ENCODE measurements at places on chromosomes 6 and 20. TPM values are rescaled to one million over a fixed set of nuclear protein-coding genes. Genes with fewer than 3 reads are reported as not detected.

DNA sequence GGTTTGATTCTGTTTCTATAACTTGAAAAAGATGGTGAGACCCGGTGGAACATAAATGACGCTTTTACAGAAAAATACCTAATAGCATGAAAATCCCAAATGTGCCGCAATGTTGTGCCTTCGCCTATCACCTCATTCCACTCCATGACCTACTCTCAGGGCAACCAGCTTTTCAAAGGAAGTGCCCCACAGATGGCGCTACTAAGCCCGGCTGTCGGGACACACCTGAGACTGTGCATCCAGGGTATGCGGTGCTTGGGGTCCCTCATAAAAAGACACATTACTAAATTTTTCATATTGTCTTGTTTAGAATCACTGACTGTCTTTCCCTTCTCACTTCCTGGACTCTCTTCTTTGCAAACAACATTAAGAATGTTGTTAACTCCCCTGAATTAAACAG is 145.5 kb upstream of the RPS6KA2 start:
- DNase-seq: no peak

The PKIB gene
- polyA plus RNA-seq: 2.1 TPM

- no peak for DNase-seq
These were observed 650.8 kb upstream of the AGPAT4 start for GRCh38 chr6:161924516-161925116.

- no peak for DNase-seq
These were observed 271.4 kb upstream of the MAN1A1 start for GRCh38 chr6:119620846-119621555.

The LHFPL5 gene
- polyA plus RNA-seq: 0.08 TPM

The RNF8 gene
- polyA plus RNA-seq: 24.5 TPM

Data from left renal cortex interstitium (tissue), 4 donors.